Neuronal stem cell (in vitro differentiated cells): ENCODE measurements at places on chromosomes 2 and 18.
A peak's percentile ranks its signal among the peaks of the same experiment; 100 is the strongest.

DNA sequence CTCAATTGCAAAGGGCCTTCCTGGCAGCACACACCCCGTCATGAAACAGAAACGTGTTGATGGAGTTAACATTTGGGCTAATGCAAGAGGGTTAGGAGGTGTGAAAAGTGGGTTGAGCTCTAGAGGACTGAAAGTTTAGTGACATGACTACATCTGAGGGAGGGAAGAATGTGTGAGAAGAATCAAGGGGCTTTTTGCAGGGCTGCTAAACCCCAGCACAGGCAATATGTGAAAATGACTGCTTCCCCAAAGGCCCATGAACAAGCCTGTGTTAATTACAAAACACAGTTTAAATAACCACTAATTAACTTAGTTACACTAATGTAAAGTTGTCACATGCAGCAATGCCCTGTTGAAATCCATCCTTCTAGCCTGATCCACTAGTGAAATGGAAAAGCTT is 63.4 kb upstream of the PEX13 start:
- no peaks in the 10 kb centered on the region for H3K36me3 ChIP-seq
- H3K27me3 ChIP-seq = no peaks in the 10 kb centered on the region
- no peak for DNase-seq
- no peaks in the 10 kb centered on the region for H3K4me1 ChIP-seq
- no peak overlapping the region for H3K27ac ChIP-seq

- H3K27ac ChIP-seq = no peak overlapping the region
- H3K4me3 ChIP-seq = no peak overlapping the region
- peaks cover 14% of the 10 kb centered on the region for H3K4me1 ChIP-seq
- no peak for DNase-seq
- H3K27me3 ChIP-seq = no peaks in the 10 kb centered on the region
These were observed 26.1 kb downstream of the PKDCC start for GRCh38 chr2:42073739-42074503.

DNA sequence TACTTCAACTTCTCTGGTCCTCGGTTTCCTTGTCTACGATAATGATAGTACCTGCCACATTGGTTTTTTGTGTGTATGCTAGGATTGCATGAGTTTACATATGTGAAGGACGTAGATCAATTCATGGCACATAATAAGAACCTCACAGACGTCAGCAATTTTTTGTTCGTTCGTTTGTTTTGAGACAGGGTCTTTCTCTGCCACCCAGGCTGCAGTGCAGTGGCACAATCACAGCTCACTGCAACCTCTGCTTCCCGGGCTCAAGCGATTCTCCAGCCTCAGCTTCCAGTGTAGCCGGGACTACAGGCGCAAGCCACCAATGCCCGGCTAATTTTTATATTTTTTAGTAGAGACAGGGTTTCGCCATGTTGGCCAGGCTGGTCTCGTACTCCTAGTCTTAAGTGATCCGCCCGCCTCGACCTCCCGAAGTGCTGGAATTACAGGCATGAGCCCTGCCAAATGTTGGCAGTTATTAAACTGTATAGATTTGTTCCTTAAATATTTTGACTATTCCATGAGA is 756 bp upstream of the SLC35F5 start:
- H3K4me3 ChIP-seq = peak overlapping the region; percentile 89
- H3K36me3 ChIP-seq = no peaks in the 10 kb centered on the region
- DNase-seq = no peak

DNA sequence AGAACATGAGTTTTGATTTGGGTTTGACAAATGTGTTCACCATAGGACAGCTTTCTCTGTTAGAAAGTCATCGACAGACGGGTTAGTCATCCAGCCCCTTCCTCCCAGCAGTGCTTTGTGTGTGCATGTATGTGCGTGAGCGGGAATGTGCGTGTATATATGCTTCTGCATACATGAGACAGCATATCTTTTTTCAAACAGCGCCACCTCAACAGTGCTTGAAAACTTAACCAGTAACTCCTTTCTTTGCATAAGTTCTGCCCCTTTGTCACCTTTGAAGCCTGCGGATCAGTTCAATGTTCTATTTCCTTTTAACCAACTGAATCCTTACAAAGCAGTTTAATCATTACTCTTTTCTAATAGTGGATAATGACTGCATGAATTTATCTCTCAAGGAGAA is 351.4 kb downstream of the LPIN1 start:
- H3K27ac ChIP-seq = no peak overlapping the region
- DNase-seq = no peak
- H3K27me3 ChIP-seq = no peaks in the 10 kb centered on the region
- H3K4me3 ChIP-seq = no peak overlapping the region
- H3K36me3 ChIP-seq = no peaks in the 10 kb centered on the region
- peaks cover 4% of the 10 kb centered on the region for H3K4me1 ChIP-seq

DNA sequence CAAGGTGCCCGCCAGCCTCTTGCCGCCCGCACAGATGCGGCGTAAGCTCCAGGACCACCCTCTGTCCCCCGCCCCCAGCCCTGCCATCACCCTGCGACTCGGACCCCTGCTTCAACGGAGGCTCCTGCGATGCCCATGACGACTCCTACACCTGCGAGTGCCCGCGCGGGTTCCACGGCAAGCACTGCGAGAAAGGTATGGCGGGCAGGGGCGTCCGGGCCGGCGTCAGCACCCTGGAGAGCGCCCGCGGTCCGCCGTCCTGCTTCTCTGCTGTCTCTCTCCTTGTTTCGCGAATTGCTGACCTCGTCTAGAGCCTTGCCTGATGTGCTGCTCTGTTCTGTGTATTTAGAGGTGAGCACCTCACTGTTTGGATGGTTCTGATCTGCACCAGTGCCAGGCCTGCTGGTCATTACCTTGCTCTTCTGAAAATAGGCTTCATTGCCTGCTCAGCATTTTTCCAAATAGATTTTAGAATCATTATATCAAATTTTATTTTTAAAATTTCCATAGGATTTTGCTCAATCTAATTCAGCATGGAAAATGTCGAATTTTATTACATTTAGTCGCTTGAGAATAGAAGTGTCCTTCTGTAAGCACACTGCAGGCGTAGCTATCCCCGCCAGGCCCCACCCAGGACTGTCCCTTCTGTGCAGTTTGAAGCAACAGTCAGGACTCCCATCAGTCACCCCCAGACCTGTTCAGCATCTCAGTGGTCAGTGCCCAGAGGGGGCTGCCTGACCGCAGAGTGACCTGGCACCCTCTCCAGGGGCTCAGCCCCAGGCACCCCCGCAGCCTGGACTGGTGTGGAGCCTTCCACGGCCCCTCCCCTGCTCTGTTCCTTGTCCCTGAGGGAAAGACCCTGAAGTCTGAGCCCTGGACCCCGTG is 51.6 kb downstream of the SNED1 start:
- H3K36me3 ChIP-seq = no peaks in the 10 kb centered on the region
- H3K4me1 ChIP-seq = no peaks in the 10 kb centered on the region
- peak; percentile 38 for DNase-seq

DNA sequence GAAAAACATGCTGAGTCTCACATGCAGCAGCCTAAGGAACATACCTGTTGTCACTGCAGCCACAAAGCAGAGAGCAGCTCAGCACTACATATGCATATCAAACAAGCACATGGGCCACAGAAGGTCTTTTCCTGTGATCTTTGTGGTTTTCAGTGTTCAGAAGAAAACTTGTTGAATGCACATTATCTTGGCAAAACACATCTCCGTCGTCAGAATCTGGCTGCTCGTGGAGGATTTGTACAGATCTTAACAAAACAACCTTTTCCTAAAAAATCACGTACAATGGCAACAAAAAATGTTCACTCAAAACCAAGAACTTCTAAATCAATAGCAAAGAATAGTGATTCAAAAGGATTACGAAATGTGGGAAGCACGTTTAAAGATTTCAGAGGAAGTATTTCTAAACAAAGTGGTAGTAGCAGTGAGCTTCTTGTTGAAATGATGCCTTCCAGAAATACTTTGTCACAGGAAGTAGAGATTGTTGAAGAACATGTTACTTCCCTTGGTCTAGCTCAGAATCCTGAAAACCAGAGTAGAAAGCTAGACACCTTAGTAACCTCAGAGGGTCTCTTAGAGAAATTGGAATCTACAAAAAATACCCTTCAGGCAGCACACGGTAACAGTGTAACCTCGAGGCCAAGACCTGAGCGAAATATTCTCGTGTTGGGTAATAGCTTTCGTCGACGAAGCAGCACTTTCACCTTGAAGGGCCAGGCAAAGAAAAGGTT is 34.1 kb downstream of the ZNF407 start:
- DNase-seq = no peak
- no peaks in the 10 kb centered on the region for H3K36me3 ChIP-seq
- H3K4me1 ChIP-seq = no peaks in the 10 kb centered on the region

DNA sequence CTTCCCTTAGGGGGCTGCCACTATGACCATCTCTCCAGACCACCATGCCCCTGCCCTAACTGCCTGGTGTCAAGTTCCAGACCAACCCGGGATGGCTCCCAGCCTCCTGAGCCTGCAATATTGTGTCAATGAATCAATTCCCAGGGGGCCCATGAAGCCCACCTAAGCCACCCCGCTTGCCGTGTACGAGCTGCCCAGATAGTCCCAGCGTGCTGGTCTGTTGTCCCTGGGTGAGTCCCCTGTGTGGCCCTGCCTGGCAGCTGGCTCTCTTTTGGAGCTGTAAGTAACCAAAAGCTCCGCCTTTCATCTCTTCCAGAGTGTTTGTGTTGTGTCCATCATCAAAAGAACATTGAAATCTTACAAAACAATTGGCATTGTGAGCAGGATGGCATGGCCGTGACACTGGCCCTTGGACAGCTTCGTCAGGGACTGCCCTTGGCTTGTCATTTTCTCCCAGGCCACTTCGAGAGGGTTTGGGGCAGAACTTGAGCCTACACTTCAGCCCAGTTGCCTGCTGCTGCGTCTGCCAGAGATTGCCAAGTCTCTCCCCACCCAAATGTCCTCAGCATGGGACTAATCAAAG is 11.3 kb upstream of the MAL start:
- no peak for DNase-seq
- no peaks in the 10 kb centered on the region for H3K36me3 ChIP-seq
- no peak overlapping the region for H3K4me3 ChIP-seq
- peaks cover 3% of the 10 kb centered on the region for H3K4me1 ChIP-seq
- no peaks in the 10 kb centered on the region for H3K27me3 ChIP-seq
- H3K27ac ChIP-seq = no peak overlapping the region

- H3K27me3 ChIP-seq = no peaks in the 10 kb centered on the region
- no peak overlapping the region for H3K4me3 ChIP-seq
- H3K36me3 ChIP-seq = no peaks in the 10 kb centered on the region
- no peak for DNase-seq
These were observed 54.3 kb upstream of the TSPYL6 start for GRCh38 chr2:54310311-54310710.

DNA sequence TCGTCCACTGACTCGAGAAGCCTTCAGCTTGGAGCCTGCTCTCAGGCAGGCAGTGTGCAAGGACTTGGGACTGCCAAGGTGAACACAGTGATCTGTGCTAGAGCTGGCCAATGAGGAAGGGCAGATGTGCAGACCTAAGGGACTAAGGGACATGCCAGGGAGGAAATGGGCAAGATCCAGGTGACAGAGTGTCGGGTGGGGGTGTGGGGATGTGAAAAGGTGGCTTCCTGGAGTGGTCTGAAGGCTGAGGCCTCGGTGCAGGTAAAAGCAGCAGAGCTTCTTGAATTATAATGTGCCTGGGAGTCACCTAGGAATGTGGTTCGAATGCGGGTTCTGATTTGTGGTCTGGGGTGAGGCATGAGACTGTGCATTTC is 42.0 kb downstream of the STEAP3 start:
- no peaks in the 10 kb centered on the region for H3K36me3 ChIP-seq
- H3K4me3 ChIP-seq = no peak overlapping the region
- no peak for DNase-seq

GRCh38 chr2:48415836-48416515 is 114.0 kb upstream of the STON1 start:
- no peak for DNase-seq
- H3K4me1 ChIP-seq = peaks cover 23% of the 10 kb centered on the region
- H3K27me3 ChIP-seq = no peaks in the 10 kb centered on the region

DNA sequence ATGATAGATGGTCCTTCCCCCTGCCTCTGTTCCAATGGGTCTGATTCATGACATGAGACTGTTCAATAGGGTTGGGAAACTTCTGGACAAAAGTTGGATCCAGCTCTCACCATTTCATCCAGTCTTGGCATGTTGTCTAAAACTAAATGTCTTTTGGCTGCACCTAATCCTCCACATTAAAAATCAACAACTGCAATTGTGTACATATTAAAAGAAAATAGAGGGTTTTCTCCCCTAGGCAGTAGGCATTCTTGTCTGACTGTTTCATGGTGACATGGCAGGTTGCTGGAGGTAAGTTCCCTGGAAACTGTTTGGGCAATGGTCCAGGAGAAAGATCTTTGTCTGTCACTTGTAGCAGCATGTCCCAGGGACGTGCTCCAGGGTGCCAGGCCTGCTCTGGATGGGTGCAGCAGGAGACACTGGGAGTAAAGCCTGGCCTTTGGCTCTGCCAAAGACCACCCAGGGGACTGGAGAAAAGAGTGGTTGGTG is 135.8 kb downstream of the TCF4 start:
- peaks cover 7% of the 10 kb centered on the region for H3K36me3 ChIP-seq
- no peaks in the 10 kb centered on the region for H3K4me1 ChIP-seq
- H3K27ac ChIP-seq = no peak overlapping the region
- H3K4me3 ChIP-seq = no peak overlapping the region
- no peaks in the 10 kb centered on the region for H3K27me3 ChIP-seq
- no peak for DNase-seq

GRCh38 chr2:191462370-191462769 is 215.6 kb upstream of the NABP1 start:
- DNase-seq = no peak
- H3K27ac ChIP-seq = no peak overlapping the region
- no peaks in the 10 kb centered on the region for H3K27me3 ChIP-seq
- H3K4me1 ChIP-seq = no peaks in the 10 kb centered on the region
